ENCODE measurements at places on chromosomes 12 and 14. TPM values are rescaled to one million over a fixed set of nuclear protein-coding genes. Genes with fewer than 3 reads are reported as not detected.

- H3K4me1 ChIP-seq: peaks cover 64% of the 10 kb centered on the region
- H3K27ac ChIP-seq: peak overlapping the region; percentile 75
- H3K27me3 ChIP-seq: no peaks in the 10 kb centered on the region
Observed at GRCh38 chr12:123075646-123076171, 75.2 kb downstream of the PITPNM2 start.

Gene RNASE7
- polyA plus RNA-seq: not detected

- no peaks in the 10 kb centered on the region for H3K4me1 ChIP-seq
- no peaks in the 10 kb centered on the region for H3K27me3 ChIP-seq
- no peak for DNase-seq
- H3K4me3 ChIP-seq: no peak overlapping the region
Observed at GRCh38 chr12:95681210-95681765, 109.3 kb downstream of the NTN4 start.

- peak overlapping the region; percentile 85 for H3K27ac ChIP-seq
- peaks cover 15% of the 10 kb centered on the region for H3K27me3 ChIP-seq
- no peak for DNase-seq
Observed at GRCh38 chr14:61280092-61280525, 1.0 kb downstream of the TMEM30B start.

DNA sequence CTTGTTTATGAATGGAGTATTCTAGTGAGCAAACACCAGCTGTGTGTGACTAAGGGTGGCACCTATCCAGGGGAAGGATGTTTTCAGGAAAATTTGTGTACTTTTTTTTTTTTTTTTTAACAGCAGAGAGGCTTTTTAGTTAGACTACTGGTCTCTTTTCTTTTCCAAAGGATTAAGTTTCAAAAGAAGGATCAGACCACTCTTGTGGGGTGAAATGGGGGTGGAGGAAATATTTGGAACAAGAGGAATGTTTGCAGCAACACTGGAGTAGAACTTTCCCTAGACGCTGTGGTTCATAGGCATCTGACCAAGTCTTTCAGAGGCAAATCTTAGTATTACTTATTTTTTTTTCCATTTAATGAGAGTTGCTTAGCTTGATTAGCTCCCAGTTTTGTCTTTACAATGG, 21.1 kb downstream of the NUBPL start:
- no peak overlapping the region for H3K4me3 ChIP-seq
- no peaks in the 10 kb centered on the region for H3K36me3 ChIP-seq
- H3K4me1 ChIP-seq: no peaks in the 10 kb centered on the region

- H3K4me1 ChIP-seq: peaks cover 20% of the 10 kb centered on the region
- H3K36me3 ChIP-seq: peaks cover 76% of the 10 kb centered on the region
- H3K4me3 ChIP-seq: no peak overlapping the region
Observed at GRCh38 chr12:68739891-68740290, 6.1 kb upstream of the SLC35E3 start.

DNA sequence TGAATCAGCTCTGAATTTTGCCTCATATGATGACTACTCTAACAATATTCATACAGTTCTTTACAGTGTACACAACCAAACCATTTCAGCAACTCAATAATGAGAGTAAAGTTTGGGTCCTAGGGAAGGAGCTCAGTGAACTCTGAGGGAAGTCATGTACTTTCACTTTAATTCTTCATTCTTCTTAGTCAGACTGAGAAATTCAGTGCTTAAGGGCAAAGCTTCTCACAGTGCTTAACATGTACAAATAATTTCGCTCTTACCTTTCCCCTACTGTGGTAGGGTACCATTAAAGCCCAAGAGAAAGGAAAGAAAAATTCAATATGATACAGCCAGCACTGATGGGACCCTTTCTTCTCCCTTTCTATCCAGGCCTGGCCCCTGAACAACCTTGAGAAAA, 435.0 kb downstream of the NELL2 start:
- no peaks in the 10 kb centered on the region for H3K36me3 ChIP-seq
- no peaks in the 10 kb centered on the region for H3K4me1 ChIP-seq
- no peak overlapping the region for H3K4me3 ChIP-seq
- no peaks in the 10 kb centered on the region for H3K27me3 ChIP-seq
- no peak for DNase-seq

Measured in spleen (tissue), 13 donors.